ENCODE measurements at places on chromosomes 4 and X. TPM values are rescaled to one million over a fixed set of nuclear protein-coding genes. Genes with fewer than 3 reads are reported as not detected.

GRCh38 chr4:94395562-94395961 is 52.9 kb upstream of the HPGDS start:
- no peak for DNase-seq

GRCh38 chrX:68440940-68441339 is 7.6 kb upstream of the OPHN1 start:
- peak; percentile 93 for DNase-seq

- DNase-seq = no peak
Observed at GRCh38 chrX:42023122-42023521, 99.8 kb upstream of the CASK start.

- peak; percentile 37 for DNase-seq
Observed at GRCh38 chrX:34624416-34624815, 32.7 kb downstream of the TMEM47 start.

DNA sequence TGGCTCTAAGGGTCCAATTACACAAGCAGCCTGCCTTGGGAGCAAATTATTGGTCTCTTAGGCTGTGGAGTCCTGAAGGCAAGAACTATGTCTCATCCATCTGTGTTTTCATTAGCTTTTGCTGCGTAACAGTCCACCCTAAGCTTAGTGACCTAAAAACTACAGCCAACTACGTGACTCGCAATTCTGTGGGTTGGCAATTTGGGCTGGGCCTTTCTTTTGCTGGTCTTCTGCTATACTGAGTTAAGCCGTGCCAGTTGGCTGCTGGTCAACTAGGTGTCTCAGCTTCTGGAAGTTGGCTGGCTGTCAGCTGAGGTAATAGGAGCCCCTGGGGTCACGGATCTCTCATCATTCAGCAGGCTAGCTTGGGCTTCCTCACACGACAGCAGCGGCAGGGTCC is 205.6 kb upstream of the S100G start:
- DNase-seq = no peak

The SOWAHB gene
- 0.82 TPM for total RNA-seq

- DNase-seq = no peak
Observed at GRCh38 chrX:30762755-30763154, 109.5 kb downstream of the GK start.

- DNase-seq = no peak
Observed at GRCh38 chrX:149903889-149904748, 23.1 kb downstream of the MAGEA8 start.

DNA sequence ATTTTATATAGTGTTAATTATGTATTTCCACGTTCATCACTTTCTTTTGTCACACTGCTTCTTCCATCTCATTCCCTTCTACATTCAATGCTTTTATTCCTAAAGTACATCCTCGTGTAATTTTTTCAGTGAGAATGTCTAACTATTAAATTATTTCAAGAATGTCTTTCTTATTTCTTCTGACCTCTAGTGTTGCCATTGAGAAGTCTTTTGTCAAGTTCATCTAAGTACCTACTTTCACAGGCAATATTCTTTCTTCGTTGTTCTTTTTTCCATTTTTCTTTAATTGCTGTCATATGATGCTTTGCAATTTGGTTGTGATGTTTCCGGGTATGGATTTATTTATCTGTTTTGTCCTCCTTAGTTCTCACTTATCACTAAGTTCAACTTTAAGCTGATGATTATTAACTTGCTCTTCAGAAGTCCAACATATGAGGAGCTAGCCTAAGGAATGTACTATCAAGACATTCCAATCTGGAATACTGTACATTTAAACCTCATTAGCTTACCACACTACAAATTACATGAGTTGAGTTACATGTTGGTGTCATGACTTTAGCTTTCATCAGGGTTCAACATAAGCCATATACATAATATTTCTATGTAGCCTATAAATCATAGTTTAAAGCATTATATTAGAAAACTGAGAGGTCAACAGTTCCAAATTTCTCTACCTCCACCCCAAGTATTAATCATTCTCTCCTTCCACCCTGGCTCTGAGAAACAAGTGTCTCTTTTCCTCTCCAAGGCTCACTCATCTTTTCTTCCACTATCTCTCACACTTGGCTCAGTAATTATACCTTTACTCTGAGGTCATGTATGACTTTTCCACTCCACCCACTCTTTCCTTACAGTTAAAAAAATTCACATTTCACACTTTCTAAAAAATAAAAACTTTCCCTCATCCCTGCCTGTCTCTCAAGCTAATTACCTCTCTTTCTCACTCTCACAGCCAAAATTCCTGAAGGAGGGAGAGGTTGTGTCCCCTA is 81.5 kb downstream of the COX18 start:
- DNase-seq = no peak

The POU4F2 gene
- total RNA-seq = not detected

- DNase-seq = peak; percentile 68
Observed at GRCh38 chrX:125205918-125206665, 113.6 kb upstream of the TEX13C start.

DNA sequence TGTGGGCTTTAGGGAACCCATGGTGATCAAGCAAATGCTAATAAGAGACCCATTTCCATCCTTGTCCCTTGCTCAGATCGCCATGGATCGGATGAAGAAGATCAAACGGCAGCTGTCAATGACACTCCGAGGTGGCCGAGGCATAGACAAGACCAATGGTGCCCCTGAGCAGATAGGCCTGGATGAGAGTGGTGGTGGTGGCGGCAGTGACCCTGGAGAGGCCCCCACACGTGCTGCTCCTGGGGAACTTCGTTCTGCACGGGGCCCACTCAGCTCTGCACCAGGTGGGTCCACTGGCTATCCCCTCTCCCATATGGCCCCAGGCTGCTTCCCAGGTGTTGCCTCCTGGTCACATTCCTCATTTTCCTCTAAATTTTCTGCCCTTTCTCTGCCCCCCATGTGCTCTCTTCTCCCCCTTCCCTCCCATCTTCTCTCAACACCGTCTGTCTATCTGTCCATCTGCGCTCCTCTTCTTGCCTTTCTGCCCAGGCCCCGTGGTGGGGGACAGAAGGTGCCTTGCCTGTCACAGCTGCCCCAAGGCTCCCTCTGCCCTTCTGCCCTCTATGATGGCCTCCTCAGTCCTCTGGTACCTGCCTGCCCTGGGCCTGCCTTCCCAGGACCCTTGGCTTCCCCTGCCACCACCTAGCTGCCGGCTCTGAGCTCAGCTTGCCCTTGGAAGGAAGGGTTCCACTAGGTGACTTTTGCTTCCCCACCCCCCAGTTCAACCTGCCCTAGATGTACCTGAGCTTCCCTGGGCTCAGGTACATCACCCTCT is 5.2 kb downstream of the CDK16 start:
- DNase-seq = no peak

DNA sequence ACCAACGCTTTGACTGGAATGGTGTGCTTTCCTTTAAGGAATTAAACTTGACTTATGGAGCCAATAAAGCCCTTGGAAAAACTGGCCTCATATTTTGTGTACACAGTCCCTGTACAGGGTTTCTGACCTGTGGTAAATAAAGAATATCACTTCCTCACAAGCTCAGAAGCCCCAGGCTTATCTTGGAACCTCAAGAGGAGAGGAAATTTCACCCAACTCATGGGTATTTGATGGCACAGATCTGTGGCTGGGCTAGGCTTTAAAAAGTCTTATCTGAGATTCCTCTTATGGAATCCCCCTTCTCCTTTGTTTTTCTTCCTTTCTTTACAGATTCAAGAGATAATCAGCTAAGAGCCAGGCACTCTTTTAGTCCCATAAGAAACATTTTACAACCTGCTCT is 89.3 kb upstream of the USP38 start:
- no peak for DNase-seq

GRCh38 chrX:21255032-21255618 is 119.1 kb upstream of the CNKSR2 start:
- no peak for DNase-seq

GRCh38 chrX:102708900-102709299 is 3.3 kb upstream of the GPRASP2 start:
- no peak for DNase-seq

- DNase-seq = peak; percentile 11
Observed at GRCh38 chrX:152895724-152896420, 2.0 kb upstream of the ZNF185 start.

GRCh38 chrX:115602308-115602707 is 41.3 kb downstream of the PLS3 start:
- no peak for DNase-seq

The CLDN2 gene
- 1.3 TPM for total RNA-seq

The HELT gene
- not detected for total RNA-seq

DNA sequence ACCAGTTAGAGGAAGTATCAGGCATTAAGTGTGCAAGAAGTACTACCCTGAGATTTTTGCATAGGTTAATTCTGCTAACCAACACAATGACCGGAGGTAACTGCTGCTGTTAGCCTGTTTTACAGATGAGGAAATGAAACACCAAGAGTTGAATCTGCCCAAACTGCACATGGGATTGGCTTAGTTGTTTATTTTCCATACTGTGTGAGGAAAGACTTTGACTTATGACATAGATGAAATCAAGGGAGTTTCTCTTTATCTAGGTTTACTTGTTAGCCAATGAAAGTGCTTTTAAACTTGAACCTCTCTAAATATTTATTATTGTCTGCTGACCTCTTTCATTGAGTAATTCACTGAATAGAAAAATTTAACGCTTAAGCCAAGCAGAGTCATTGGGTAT is 10.3 kb downstream of the GUCY1B1 start:
- no peak for DNase-seq

DNA sequence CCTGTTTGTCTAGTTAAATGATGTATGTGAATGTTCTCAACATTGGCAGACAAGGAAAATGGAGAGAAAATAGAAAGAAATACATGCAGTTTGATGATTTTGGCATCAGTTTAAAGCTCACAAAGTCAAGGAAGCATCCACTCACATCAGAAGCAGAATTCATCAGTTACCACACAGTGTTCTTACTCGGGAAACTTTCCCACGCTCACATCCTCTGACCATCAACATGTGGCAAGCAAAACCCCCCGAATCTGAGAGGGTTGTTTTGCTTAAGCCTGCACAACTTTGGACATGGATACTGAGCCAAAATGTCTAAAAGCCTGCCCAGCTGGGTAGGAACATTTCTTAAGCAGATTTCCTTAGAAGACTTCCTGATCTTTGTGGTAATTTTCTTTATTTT is 407.6 kb downstream of the ANKRD50 start:
- peak; percentile 50 for DNase-seq

DNA sequence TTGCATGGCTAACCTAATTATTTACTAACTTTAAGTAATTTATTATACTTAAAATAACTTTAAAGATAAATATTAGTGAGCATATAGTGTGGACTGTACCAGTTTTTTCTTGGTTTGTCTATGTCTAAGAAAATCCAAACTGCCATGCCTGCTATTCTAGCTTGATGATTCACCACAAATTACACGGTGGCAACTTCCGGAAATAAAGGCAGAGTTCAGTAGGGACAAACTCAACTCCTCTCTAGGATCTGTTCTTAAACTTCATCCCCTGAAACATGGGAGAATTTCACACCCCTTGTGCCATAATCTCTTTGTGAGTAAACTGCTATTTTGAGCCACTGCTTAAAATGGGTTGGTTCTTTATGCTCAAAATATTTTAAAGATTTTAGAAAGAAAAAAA is 213.6 kb upstream of the NRK start:
- DNase-seq = no peak

DNA sequence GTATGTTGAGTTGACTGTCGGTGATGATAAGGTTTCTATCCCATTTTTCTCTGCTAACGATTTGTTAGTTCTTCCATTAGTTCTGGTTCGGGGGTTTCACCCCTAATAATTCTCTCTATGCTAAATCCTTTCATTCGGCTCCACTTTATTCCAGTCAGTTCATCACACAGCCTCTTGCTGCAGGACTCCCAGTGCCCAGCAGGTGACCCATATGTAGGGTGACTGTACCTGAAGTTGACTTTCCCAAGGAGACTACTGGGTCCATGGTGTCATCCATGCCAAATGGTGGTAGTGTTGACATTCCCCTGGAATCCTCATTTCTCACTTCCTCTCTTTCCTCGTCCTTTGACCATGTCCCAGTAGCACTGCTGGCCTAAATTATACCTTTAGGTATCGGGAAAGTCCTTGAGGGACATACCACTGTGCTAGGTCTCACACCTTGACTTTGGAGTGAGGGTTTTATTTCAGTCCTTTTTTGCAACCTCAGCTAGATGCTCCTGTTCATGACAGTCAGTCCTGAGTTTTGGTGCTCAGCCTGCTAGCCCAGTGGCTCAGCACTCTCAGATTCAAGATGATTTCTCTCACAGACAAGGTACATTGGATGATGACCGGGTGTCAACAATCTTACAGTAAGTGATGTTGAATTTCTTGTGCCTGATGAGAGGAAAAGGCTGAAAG is 105.1 kb upstream of the ARHGAP24 start:
- DNase-seq = no peak

DNA sequence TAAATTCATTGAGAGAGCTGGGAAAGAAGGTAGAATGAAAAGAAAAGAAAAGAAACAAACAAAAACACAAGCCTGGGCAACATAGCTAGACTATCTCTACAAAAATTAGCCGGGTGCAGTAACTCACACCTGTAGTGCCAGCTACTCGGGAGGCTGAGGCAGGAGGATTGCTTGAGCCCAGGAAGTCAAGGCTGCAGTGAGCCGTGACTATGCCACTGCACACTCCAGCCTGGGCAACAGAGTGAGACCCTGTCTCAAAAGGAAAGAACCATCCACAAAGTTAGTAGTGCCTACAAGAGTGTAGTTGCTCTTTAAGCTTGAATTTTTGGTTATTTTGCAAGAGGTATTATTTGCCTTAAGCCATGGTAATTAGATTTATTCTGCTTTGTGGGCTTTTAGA is 157.7 kb downstream of the CBR4 start:
- DNase-seq = no peak

DNA sequence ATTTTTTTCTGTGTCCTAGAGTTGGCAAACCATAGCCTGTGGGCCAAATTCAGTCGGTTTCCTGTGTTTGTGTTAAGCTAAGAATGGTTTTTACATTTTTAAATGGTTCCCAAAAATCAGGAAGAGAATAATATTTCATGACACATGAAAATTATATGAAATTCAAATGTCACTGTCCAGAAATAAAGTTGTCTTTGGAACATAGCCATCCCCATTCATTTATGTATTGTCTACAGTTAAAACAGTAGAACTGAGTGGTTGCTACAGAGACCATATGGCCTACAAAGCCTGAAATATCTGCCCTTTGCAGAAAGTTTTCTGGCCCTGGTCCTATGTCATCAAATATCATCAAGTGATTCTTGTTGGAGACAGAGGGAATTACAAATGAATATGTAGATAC is 15.5 kb downstream of the FRMPD4 start:
- DNase-seq = peak; percentile 10

The GAGE12F gene
- total RNA-seq = not detected

DNA sequence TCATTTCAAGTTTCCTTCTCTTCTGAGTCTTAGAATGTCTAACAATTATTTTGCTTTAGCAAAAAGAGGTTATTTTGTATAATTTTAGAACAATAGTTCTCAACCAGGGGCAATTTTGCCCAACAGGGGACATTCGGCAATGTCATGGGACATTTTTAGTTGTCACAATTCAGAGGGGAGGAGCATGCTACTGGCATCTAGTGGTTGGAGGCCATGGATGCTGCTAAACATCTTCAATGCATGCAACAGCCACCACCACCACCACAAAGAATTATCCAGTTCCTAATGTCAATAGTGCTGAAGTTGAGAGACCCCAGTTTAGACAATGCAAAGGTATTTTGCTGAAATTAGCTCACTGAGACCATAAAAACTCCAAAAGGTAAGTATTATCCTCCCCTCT is 122.5 kb downstream of the ARHGAP6 start:
- DNase-seq = no peak

GRCh38 chr4:54384563-54384962 is 155.5 kb downstream of the PDGFRA start:
- DNase-seq = peak; percentile 33

- no peak for DNase-seq
Observed at GRCh38 chr4:143431526-143432257, 81.8 kb upstream of the SMARCA5 start.

Measured in tongue (tissue), 3 donors.